ENCODE measurements at places on chromosomes 16 and 17.

GRCh38 chr17:33972763-33973162 lies 282.3 kb upstream of the CCL2 start:
- DNase-seq: no peak

GRCh38 chr17:73470316-73470826 lies 158.6 kb upstream of the CDC42EP4 start:
- no peak for DNase-seq

DNA sequence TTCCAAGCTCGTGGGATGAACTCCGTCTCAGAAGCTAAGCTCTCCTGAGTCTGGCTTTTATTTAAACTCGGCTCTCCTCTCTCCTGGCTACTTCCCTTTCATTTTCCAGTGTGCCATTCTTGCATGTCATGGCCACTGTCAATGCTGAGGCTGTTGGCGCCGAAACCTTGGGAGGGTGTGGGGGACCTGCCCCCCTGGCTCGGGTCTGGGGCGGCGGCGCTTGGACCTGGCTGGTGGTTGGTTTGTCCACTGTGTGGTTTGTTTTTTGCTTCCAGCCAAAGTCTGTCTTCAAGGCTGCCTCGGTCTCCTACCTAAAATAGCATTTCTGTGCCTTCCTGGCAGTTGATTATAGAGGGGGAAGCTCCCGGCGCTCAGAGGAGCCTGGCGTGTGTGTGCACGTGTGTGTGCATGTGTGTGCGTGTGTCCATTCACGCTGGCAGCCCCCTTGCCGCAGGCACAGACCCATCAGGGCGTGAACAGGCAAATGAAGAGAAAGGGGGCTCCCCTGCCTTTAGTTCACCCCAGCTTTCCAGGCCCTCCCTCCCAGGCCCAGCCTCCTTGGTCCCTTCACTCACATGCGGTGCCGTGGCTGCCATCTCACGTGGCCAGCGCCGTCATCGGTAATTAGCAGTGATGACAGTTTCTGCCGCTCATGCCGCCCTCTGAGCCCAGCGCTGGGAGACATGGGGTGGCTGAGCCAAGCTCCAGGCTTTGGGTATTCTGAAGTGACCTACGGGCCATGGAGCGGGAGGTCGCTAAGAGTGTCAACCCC lies 179.9 kb downstream of the SEC14L1 start:
- DNase-seq: no peak

- no peak for DNase-seq
Observed at GRCh38 chr17:30921544-30922196, at the start of gene ADAP2. ADAP2 (plus strand) TSS chr17:30921945; CDS start chr17:30922015, 70 bp downstream.

DNA sequence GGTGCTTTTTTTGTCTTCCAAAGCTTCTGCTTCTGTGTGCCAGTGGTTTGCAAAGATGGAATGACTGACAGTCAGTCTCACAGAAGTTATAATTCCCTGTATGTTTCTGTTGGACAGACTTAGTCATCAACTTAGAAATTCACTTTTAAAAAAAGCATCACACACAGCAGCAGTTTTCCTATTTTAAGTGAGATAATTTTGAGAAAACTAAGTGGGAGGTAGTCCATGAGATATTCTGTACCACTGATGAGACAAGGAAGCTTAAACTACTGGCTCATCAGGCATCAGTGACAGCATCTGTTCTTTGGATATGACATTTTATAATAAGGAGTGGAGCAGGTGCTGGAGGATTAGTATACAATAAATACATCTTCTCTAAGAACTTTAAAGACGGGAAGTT lies 20.0 kb downstream of the CNP start:
- DNase-seq: no peak

GRCh38 chr17:32317353-32317752 lies 24.6 kb downstream of the C17orf75 start:
- no peak for DNase-seq

DNA sequence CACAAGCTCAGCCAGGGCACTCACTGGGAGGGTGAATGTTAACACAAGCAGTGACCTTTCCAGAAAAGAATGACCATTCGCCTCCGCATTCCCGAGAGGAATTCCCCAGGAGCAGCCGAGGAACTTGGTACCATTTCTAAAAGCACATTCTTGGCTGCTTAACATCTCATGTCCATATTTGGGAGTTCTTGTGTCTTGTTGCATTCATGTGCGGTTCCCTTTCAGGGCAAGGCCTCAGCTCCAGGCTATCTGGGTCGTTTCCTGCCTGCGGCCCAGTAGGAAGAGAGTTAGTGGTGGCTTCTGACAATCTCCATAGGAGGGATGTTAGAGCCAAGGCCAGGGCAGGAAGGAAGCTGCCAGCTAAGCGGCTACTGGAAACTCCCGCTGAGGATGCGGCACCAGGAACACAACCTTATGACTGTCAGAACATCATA lies 27.8 kb upstream of the MEAK7 start:
- no peak for DNase-seq

GRCh38 chr17:17782523-17783115 lies 54.2 kb downstream of the SREBF1 start:
- no peak for DNase-seq

All from left renal pelvis (tissue), 4 donors.